Right atrium auricular region (tissue), 2 donors: ENCODE measurements at places on chromosomes 12 and 14. TPM values are rescaled to one million over a fixed set of nuclear protein-coding genes. Genes with fewer than 3 reads are reported as not detected.

CMA1 gene
- total RNA-seq: not detected

- DNase-seq: no peak
These were observed 56.3 kb upstream of the KCNA5 start for GRCh38 chr12:4987076-4988046.

KRT75 gene
- total RNA-seq: not detected

- DNase-seq: no peak
These were observed 152.7 kb upstream of the EEA1 start for GRCh38 chr12:93081810-93082165.

REP15 gene
- total RNA-seq: 1.4 TPM

- DNase-seq: no peak
These were observed 8.2 kb upstream of the SSPN start for GRCh38 chr12:26187014-26187798.

DNA sequence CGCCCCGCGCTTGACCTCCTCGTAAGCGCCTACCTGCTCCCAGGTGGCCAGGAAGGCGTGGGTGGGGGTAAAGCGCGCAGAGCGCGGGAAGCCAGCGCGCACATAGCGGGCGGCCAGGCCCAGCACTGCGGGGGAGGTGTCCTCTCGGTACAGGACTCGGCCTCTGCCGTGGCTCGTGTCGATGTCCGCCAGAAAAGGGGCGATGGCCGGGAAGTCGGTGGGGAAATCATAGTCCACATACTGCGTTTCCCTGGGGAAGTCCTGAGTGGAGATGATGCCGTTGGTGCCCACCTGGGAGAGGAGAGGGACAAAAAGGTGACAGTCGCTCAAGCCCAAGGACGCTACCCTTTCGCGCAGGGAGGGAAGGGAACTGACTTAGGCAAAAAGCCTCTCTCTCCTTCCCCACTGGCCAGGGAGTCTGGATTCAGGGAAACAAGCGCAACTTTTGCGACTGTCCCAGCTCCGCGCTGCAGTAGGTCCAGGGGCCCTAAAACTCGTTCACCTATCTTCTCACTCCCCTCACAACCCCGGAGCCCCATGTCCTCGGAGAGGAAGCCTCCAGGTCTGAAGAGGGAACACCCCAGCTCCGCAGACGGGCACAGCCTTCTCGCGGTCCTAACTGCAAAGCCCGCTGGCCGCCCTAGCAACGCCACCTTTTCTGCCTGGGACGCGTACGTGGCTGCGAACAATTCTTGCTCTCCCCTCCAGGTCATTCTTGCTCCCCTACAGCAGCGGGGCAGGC is 815 bp downstream of the NID2 start:
- no peak for DNase-seq
